ENCODE measurements at places on chromosomes 5 and 9.

GRCh38 chr5:157506981-157507780 lies 47.2 kb downstream of the NIPAL4 start:
- DNase-seq = no peak

DNA sequence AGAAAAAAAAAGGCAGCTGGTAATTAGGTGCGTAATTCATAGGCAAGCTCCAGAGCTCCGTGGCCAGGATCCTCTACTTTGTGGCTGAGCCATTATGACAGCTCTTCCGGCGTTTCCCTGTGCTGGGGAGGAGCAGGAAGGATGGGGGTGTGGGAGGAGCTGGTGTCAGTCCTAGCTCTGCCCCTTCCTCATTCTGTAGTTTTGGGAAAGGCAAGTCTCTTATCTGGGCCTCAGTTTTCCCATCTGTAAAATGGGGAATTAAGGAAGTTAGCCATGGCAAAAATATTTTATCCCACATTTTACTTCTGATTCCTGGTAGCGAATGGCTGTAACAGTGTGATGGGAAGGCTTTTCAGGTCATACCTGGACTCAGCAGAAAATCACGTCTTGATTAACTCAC lies 81.1 kb downstream of the SEC61B start:
- no peak for DNase-seq

DNA sequence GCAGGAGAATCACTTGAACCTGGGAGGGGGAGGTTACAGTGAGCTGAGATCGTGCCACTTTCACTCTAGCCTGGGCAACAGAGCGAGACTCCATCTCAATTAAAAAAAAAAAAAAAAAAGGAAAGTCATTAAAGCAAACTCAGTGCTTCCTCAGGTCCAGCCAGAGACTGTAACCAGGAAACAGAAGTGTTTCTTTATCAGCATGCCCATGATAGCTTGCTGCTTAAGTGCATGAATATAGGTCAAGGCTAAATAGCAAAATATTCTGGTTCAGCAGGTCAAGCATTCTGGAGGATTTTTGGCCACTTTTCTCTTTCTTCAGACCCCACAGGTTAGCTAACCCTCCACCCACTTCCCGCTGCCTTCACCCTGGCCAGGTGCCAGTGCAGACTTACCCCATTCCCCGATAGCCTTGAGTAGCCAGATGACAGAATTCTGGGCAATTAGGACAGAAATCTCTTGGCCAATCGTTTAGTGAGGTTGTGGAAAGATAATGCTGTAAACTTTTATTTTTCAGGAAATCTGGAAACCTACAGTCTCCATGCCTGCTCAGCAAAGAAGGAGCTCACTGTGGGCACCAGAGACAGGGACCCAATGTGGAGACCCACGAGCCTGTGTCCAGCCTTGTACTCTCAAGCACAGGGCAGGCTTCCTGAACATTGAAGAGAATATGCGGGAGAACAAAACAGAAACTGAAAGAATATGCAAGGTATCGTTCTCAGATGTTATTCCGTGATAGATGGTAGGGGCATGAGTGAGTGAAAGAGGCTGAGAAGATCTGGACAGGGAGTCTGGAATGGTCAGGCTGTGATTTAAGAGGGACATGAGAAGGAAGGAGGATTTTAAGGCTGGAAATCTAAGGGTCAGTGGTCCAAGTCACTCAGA lies 4.2 kb upstream of the UGT3A2 start:
- DNase-seq = no peak

GRCh38 chr5:172508471-172509404 lies 54.4 kb upstream of the SH3PXD2B start:
- DNase-seq = no peak

- no peak for DNase-seq
These were observed 1.7 kb upstream of the ALDH1B1 start for GRCh38 chr9:38390851-38391250.

GRCh38 chr9:133543772-133544467 lies 9.4 kb downstream of the ADAMTSL2 start:
- DNase-seq = no peak

GRCh38 chr5:76547891-76548524 lies 75.2 kb downstream of the F2RL2 start:
- DNase-seq = no peak

- DNase-seq = no peak
These were observed 30.1 kb upstream of the SNX24 start for GRCh38 chr5:122815218-122815767.

- no peak for DNase-seq
These were observed 140.1 kb upstream of the GRIA1 start for GRCh38 chr5:153350175-153350883.

DNA sequence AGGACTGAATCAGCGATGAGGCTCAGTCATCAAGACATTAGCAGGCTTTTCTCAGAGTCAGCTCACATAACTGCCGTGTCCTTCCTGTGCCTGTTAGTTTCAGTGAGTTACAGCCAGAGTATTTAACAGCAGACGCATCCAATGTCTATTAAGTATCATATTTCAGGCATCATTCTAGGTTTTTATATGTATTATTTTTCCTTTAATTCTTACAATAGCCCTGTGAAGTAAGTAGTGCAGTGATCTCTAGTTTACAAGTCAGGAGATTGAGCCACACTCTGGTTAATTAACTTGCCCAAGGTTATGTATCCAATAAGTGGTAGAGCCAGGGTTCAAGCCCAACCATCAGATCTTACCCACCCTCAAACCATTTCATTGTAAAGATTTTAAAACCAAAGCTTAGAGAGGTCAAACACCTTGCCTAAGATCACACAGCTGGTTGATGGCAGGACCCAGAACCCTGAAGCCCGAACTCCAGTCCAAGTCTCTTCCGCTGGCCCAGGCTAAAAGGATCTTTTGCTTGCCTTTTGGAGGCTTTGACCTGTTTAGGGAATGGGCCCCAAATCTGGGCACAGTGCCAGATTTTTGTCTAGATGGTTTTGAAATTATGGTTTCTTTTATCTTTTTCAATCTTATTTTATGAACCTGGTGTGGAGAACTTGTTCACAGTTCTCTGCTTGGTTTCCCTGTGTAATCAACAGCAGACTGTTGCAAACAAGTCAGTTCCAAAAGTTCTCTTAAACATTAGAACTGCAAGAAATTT lies 261.2 kb upstream of the CLINT1 start:
- DNase-seq = no peak

DNA sequence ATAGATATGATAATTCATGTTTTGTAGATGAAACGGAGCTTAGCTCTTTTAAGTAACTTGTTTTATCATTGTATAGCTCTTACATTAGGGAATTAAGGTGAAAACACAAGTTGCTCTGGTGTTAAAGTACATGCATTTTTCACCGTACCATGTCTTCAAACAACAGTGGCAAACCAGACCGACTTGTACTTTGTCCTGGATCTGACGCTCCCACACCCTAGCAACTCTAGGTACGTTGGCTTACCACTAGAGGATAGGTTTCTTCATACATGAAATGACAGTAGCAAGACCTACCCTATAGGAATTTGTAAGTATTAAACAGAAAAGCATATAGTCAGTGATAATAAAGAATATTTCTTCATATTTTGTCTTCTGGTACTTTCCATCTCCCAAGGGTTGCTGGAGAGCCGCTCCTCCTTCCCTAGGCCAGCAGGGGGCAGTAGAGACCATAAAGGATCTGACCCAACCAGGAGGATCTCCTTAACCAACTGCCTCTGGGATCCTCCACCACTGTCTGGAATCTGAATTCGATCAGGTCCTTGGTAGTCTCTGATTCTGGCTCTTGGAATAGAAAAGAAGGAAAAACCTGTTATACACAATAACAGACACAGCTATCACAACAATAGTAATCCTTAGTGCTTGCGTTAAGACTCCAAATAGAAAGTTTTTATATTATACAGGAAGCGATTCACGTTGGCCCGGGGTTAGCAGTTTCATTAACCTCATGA lies 136.7 kb downstream of the CAVIN4 start:
- peak; percentile 30 for DNase-seq

DNA sequence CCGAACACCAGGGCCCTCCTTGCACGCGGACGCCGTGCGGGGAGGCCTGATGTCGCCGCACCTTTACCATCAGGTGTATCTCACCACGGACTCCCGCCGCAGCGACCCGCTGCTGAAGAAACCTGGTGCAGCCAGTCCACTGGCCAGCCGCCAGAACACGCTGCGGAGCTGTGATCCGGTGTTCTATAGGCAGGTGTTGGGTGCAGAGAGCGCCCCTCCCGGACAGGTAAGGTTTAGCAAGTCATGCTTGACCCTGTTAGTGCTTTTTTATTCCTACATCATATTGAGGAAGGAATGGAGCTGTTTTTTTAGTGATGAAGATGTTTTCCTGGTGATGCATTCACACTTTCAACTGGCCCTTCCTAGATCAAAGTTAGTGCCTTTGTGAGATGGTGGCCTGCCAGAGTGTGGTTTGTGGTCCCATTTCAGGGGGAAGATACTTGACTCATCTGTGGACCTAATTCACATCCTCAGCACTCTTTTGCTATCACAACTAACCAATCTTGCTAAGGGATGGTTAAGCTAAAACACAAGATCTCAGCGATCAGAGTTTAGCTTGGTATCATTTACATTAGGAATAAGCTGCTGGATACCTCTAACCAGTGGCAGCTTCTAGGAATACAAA lies 2.7 kb downstream of the PCDHGC3 start:
- no peak for DNase-seq

DNA sequence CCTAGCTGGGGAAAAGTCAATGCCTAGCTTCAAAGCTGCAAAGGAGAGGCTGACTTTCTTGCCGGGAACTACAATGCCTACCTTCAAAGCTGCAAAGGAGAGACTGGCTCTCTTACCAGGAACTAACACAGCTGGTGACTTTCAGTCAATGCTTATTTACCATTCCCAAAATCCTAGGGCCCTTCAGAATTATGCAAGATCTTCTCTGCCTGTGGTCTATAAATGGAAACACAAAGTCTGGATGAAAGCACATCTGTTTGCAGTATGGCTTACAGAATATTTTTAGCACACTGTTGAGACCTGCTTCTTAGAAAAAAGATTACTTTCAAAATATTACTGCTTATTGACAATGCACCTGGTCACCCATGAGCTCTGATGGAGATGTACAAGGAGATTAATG lies 259.4 kb downstream of the PLK2 start:
- DNase-seq = no peak

DNA sequence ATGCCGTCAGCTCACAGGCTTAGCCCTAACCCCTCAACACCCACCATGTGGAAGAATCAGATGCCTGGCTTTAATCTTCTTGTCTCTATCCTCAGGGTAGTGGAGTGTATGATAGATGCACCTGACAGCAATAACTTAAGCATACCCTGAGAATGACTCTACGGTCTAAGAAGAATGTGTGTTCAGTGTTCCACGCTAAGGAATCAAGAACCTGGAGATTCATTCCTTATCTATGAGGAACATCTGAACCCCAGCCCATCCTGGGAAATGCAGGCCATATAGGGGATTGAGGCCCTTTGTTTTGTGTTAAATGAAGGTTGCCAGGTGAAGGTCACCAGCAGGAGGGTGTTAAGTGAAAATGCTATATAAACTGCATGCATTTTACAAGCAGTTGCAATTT lies 63.0 kb downstream of the KLHL3 start:
- no peak for DNase-seq

DNA sequence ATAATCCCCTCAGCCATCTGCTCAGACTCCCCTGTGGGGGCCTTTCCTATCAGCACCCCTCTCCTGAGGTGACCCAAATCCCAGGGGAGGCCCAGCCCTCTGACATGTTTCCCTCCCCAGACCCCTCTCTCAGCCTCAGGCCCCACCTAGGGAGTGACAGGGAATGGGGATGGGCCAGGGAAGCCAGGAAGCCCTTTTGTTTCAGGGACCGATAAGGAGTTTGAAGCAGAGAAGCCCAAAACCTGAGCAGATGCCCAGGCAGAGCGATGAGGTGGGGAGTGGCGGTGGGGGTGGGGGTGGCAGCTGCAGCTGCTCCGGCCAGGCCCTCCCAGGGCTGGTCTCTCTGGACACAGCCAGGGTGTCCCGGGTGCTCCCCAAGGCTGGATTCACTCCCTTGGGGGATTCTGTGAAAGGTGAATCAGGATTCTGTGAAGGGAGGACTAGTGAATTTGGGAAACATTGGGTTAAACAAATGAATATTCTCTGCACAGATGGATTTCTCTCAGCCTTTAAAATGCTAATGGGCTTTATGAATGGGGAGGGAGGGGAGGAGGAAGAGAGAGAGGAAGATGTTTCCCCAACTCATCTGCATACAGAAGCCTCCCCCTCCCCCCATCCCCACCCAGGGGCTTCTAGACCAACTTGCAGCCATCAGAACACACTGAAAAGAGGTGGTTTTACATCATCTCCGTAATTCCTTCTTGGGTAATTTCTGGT lies 17.4 kb downstream of the AKNA start:
- DNase-seq = no peak

GRCh38 chr5:34663771-34664496 lies 7.8 kb downstream of the RAI14 start:
- DNase-seq = no peak

- DNase-seq = no peak
These were observed 127.1 kb upstream of the ITGA1 start for GRCh38 chr5:52660621-52661020.

GRCh38 chr5:45274241-45274640 lies 421.9 kb downstream of the HCN1 start:
- DNase-seq = no peak

- no peak for DNase-seq
These were observed 388.9 kb downstream of the HTR1A start for GRCh38 chr5:63573380-63573779.

DNA sequence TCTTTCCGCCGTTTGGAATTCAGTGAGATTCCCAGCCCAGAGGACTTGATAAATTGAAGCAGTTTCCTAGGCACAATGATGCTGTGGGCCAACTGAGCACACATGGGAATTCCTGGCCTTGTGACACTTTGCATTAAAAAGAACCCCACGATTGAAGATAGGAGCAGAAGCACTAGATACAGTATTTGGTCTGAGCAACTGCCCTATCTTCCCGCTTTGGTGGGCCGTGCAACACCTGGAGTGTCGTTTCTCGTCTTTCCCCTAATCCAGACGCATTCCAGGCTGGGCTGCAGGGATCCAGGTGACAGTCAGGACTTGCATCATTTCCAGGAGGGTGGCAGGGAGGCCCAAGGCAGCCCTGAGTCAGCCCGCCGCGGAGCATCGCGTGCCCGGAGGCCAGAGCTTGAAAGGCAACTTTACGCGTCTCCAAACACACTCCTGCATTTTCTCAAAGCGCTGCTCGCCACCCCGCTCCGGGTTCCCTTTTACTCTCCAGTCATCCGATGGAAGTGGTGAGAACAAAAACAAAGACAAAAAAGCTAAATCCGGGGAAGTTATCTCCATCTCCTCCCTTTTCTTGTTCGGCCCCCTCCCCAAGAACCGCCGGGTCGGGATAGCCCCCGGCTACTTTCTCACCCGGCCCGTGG lies 753 bp upstream of the STC2 start:
- peak; percentile 41 for DNase-seq

DNA sequence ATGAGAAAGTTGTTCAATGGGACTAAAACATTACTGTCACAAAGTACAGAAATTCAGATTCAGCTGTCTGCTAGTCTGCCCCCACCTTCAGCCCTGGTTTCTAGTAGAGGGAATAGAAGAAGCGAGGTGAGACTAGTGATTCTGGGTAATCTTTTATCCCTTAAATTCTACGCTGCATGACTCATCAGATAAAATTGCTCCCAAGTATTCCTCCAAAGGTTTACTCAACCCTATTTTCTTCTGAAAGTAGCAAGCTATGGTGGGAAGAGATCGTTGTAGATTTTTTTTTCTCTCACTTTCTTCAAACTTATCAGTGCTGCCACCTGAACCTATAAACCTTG lies 318.9 kb upstream of the RIOK2 start:
- DNase-seq = no peak

GRCh38 chr9:34365282-34365681 lies 11.4 kb downstream of the MYORG start:
- no peak for DNase-seq

Measured in activated T-cell treated with anti-CD3 and anti-CD28 coated beads for 48 hours (primary cell).